Stimulated activated CD4-positive, alpha-beta T cell treated with anti-CD3 and anti-CD28 coated beads, Interleukin-1b, Interleukin-23, amount 100 ng/mL, for 24 hours (primary cell): ENCODE measurements at places on chromosomes 7 and 10.

GRCh38 chr7:93949423-93949822, 27.9 kb downstream of the GNG11 start:
- DNase-seq = no peak

GRCh38 chr7:11331128-11332102, 357.7 kb downstream of the PHF14 start:
- DNase-seq = no peak

DNA sequence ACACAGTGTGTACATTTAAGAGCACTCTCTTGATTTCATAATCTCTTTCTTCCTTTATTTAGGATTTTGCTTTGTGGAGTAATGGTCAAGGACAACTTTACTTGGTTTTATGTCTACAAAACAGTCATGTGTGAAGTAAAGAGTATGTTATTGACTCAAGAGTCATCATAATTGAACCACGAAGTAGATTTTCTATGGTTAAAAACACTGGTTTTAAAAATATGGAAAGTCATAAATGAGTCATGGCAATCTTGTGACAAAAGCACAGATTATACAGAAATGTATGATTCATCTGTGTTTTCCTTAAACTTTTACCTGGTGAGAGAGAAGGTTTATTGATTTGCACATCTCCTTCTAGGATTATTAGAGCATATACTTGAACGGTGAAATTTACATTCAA, 969.7 kb downstream of the GATA3 start:
- DNase-seq = no peak

- DNase-seq = no peak
Observed at GRCh38 chr7:55185941-55186609, 167.3 kb downstream of the EGFR start.

- DNase-seq = no peak
Observed at GRCh38 chr7:31735991-31736982, 49.3 kb downstream of the PPP1R17 start.

- no peak for DNase-seq
Observed at GRCh38 chr7:142709921-142710320, 39.4 kb upstream of the PRSS1 start.
